Glomerular endothelial cell (primary cell): ENCODE measurements at places on chromosomes 6 and 20.

DNA sequence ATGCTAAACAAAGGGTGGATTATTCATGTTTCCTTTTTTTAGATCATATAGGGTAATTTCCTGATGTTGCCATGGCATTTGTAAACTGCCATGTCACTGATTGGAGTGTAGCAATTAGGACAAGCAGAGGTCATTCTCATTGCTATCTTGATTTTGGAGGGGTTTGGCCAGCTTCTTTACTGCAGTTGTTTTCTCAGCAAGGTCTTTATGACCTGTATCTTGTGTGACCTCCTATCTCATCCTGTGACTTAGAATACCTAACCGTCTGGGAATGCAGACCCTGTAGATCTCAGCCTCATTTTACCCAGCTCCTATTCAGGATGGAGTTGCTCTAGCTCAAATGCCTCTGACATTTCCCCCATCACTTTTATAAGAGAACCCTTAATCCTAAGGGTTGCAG is 53.6 kb downstream of the CDS2 start:
- no peak for DNase-seq

GRCh38 chr20:17463711-17464110 is 67.5 kb downstream of the BFSP1 start:
- no peak for DNase-seq

DNA sequence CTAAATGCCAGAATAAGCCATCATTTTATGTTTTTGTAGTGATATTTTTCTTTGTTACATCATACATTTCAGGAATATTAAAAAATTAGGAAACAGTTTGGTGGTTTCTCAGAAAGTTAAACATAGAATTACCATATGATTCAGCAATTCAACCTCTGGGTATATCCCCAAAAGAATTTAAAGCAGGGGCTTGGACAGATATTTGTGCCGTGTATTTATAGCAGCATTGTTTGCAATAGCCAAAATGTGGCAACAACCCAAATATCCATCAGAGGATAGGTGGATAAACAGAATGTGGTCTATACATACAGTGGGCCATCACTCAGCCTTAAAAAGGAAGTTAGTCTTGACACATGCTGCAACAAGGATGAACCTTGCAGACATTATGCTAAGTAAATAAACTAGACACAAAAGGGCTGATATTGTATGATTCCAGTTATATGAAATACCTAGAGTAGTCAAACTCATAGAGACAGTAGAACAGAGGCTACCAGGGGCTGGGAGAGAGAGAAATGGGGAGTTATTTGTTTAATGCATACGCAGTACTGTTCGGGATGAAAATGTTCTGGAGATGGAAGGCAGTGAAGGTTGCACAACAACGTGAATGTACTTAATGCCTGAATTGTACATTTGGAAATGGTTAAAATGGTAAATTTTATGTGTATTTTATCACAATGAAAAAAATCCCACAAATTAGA is 18.9 kb upstream of the TRAF3IP2 start:
- DNase-seq, result no peak

GRCh38 chr6:109124219-109124618 is 28.9 kb downstream of the CEP57L1 start:
- DNase-seq, result no peak
